ENCODE measurements at places on chromosomes 16 and 17.
A peak's percentile ranks its signal among the peaks of the same experiment; 100 is the strongest.

DNA sequence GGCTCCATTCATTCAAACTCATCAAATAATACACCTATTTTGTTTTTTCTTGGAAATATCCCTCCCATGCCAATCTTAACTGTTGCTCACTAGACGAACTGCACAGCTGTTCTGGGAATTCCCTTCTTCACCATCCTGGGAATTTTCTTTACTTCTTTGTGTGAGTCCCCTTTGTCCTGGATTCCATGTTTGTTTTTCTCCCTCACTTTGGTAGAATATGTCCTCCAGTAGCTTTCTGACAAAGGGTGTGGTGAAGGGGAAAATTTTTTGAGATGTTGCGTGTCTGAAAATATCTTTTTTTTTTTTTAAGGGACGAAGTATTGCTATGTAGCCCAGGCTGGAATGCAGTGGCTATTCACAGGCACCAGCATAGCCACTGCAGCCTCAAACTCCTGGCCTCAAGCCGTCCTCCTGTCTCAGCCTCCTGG lies 17.2 kb upstream of the UTP6 start:
- no peak for DNase-seq

DNA sequence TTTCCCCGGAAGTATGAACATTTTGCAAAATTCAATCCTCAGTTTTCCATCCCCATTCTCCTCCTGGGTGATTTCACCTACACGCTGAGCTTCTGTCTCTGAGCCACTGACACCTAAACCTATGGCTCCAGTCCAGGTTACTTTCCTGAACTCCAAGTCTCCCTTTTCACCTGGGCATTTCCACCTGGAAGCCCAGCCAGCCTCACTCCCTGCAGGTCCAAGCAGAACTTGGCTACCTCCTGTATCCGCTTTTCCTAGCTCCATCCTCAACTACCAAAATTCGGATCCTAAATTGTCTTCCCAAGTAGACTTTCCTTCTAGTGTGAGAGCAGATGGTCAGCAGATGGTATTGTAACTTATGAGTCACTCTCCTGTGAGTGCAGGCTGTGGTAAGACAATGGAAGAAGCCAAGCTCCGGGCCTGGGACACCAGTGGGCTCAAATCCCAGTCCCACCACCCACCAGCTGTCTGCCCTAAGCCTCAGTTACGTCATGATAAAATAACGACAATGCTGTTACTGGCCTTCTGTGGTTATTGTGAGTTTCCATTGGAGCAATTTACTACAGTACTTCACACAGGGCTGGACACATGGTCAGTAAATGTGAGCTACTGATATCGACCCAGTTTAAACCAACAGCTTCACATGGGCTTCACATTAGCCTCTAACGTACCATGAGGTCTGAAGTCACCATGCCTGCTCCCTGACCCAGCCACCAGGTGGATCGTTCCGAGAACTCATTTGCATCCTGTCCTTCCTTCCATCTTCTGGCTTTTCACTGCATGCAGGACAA lies 33.3 kb downstream of the PECAM1 start:
- peak; percentile 97 for DNase-seq

DNA sequence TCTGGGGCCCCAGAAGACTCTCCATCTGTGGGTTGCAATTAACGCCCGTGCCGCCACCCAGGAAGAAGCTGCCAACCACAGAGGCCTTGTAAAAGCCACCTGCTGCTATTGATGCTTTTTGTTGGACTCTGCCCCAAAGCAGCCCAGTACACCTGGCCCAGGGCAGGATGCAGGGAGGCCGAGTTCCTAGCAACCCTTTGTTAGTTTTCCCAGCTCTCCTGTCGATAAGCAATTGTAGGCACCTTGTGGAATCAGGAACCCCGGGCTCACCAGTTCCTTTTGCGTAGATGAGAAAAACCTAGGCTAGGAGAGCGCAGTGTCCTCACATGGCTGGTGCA lies 103.3 kb downstream of the ABCC6 start:
- DNase-seq = no peak

GRCh38 chr17:83148317-83149028 lies 69.1 kb downstream of the METRNL start:
- DNase-seq = no peak

DNA sequence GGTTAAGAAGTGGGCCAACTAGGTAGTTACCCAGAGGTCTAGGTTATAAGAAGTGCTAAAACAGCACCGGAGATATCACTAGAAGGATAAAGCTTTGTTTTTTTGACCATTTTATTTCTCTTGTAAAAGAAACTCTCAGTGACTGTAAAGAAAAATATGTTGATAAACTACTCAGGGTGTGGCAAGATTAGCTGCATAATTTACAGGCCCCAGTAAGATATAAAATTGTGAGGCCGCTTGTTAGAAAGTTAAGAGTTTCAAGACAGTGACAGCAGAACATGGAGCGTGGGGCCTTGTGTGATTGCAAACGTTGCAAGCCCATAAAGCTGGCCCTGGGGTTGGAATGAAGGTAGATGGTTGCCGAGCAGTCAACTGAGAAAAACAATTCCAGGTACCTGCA lies 263.7 kb upstream of the EEF2KMT start:
- no peak for DNase-seq

DNA sequence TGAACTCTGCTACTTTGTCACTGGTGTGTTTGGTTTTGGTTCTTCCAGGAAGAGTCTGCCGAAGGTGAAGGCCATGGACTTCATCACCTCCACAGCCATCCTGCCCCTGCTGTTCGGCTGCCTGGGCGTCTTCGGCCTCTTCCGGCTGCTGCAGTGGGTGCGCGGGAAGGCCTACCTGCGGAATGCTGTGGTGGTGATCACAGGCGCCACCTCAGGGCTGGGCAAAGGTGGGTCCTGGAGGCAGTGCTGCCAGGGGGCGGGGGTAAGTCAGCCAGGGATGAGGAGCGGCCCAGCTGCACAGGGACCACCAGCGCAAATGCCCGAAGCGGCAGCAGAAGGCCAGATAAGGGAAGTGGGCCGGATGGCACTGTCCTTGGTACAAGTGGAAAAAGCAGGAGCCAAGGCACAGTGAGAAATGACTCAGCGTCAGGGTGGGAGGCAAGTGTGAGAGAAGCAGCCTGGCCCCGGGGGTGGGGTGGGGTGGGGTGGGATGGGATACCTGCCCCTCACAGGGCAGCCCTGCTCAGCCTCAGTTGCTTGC lies 41.9 kb downstream of the TMEM11 start:
- DNase-seq = no peak

DNA sequence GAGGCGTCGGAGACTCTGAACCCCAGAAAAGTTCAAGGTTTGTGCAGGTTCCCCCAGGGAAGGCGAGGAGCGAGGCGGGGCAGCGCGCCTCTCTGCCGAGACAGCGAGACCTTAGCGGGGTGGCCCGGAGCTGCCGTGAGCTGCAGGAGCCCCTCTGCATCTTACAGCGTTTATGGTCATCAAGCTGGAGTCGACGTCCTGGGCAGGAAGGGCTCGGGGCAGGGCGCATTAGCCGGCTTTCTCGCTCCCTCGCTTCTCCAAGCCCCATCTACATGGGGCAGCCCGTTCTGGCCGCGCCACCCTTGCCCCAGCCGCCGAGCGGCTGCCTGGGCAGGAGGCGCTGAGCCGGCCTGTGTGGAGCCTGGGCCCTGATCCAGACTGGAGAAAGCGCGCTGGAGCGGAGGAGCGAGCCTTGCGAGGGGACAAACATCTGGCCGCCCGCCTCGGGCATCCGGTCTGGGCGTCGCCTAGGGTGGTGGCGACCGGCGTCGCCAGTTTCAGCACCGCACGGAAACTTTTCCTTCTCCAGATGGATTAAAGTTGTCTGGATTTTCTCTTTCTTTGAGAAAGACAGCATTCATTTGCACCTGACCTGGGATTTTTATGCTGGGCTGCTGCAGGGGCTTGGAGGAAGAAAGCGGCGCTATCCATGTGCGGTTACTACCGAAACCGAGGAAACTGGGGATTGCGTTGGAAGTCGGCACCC lies 750 bp downstream of the TMEM132E start:
- no peak for DNase-seq

GRCh38 chr17:46115699-46116098 lies 77.5 kb downstream of the KANSL1 start:
- DNase-seq = no peak

DNA sequence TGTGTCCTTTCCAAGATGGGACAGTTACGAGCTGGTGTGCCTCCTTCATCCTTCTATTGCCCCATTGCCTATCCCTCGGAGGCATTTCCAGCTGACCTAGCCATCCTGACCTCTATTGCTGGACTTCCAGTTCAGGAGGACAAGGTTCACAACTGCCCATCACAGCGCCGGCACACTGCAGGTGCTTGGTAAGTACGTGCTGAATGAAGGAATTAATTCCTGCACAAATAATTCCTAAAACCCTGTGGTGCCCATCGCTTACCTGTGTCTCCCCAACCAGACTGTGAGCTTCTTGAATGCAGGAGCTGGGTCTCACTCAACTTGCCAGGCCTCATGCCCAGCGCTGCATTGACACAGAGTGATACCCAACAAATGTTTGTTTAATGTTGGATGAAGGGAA lies 13.0 kb downstream of the ALOX15B start:
- DNase-seq = no peak

GRCh38 chr17:4006745-4007211 lies 42.5 kb upstream of the ATP2A3 start:
- no peak for DNase-seq

- no peak for DNase-seq
These were observed 103.0 kb downstream of the RAB11FIP4 start for GRCh38 chr17:31494259-31495021.

DNA sequence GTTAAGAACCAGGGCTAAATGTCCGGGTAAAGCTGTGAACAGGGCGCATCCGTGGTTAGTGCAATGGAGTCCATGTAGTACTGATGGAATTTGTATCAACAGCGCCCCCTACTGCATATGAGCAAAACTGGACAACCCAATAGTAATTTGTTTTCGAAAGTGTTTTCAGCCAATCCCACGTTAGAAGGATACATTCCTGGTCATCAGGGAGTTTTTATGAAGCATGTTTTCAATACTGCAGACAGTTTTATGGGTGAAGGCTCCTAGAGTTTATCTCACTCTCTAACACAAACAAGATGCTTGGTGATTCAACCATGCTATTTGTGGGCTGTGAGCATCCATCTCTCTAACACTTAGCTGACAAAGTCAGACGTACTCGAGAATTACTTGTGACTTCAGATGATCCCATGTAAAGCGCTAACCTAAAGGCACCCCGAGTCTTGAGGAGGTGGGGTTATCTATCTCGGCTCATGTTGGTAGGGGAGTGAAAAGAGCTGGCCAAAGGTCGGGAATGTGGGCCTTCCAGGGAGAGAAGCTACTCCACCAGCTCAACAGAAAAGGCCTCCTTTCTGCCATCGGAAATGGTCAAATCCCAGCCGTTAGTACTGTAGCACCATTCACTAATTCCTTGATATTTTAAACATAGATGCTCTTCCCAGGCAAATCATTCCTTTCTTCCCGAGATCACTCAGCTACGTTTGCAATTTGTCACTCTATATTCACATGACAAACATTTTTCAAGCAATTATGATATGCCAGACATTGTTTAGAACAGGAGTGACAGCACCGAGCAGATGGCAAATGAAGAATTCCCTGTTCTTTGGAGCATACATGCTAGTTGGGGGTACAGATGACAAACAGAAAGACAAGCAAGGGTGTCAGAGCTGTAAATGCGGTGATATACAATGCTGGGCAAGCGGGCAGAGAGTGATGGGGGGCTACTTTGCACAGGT lies 46.9 kb upstream of the HNF1B start:
- no peak for DNase-seq

- no peak for DNase-seq
These were observed 394.5 kb downstream of the GRIN2A start for GRCh38 chr16:9787717-9788116.

DNA sequence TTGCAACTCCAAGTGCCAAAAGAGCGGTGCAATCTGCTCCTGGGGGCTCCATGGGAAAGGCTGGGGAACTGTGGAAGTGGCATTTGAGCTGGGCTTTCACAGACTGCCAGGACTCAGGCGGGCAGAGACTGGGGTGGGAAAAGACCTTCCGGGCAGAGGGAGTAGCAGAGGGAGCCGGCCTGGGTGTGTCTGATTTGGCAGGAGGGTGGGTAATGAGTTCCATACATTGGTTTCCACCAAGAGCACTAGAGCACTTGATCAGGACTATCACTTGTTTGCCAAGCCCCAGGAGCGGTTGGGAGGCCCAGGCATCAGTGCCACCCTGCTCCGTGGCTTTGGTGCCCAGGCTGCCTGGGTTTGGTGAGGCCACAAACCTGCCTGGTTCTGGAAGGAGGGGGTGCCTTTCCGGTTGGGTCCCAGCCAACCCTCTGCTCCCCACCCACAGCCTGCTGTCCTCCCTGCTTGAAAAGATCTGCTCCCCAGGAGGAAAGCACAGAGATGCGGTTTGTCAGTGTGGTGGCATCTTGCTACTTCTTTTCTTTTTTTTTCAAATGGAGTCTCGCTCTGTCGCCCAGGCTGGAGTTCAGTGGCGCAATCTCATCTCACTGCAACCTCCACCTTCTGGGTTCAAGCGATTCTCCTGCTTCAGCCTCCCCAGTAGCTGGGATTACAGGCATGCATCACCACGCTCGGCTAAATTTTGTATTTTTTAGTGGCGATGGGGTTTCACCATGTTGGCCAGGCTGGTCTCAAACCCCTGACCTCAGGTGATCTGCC lies 3.5 kb upstream of the TRIM47 start:
- no peak for DNase-seq

- no peak for DNase-seq
These were observed 5.1 kb downstream of the CDR2 start for GRCh38 chr16:22369221-22369811.

DNA sequence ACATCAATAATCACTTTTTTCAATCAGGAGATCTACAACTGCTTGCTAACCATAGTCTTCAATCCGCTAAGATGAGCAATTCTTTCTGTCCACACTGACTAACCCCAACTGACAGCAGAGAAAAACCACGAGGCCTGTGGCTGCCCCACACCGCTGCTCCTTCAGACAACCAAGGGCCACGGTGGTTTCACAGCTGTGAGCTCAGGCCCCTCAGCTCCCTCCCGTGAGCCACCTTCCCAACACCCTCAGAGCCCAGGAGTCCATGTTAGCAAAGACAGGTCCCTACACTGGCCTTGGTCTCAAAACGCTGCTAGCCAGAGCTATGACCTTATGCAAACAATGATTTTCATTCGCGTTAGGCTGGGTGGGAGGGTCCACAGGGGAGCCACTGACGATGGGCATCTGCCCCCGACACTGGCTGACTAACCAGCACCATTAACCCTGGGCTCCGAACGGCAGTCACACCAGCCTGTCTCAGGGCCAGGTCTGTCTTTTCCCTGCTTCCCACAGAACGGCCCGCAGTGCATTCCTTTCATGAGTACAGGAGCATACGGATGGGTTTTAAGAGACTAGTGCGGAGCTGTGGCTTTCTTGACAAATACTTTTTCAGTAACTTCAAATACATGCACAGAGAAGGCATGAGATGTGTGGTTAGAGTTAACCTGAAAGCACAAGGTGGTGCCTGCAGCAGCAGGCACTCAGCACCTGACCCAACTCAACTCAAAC lies 67.3 kb downstream of the ANKRD11 start:
- no peak for DNase-seq

Data from skeletal muscle cell (primary cell).